CD4-positive, CD25-positive, alpha-beta regulatory T cell (primary cell): ENCODE measurements at places on chromosomes 11 and 22. TPM values are rescaled to one million over a fixed set of nuclear protein-coding genes. Genes with fewer than 3 reads are reported as not detected.

ALX4 gene
- not detected for total RNA-seq

CHRNA10 gene
- 1.4 TPM for total RNA-seq

FAM83F gene
- total RNA-seq = 3.2 TPM

CEND1 gene
- total RNA-seq = not detected

ZNF214 gene
- not detected for total RNA-seq

SLC29A2 gene
- total RNA-seq = 3.4 TPM

ISX gene
- total RNA-seq = not detected

PRR33 gene
- total RNA-seq = not detected

TRIM49B gene
- total RNA-seq = not detected

PLAAT5 gene
- total RNA-seq = 1.8 TPM

KRTAP5-10 gene
- not detected for total RNA-seq

SHISA8 gene
- total RNA-seq = 0.27 TPM

OR56A1 gene
- total RNA-seq = not detected

PIWIL4 gene
- 1.3 TPM for total RNA-seq

SLC5A12 gene
- not detected for total RNA-seq

DNA sequence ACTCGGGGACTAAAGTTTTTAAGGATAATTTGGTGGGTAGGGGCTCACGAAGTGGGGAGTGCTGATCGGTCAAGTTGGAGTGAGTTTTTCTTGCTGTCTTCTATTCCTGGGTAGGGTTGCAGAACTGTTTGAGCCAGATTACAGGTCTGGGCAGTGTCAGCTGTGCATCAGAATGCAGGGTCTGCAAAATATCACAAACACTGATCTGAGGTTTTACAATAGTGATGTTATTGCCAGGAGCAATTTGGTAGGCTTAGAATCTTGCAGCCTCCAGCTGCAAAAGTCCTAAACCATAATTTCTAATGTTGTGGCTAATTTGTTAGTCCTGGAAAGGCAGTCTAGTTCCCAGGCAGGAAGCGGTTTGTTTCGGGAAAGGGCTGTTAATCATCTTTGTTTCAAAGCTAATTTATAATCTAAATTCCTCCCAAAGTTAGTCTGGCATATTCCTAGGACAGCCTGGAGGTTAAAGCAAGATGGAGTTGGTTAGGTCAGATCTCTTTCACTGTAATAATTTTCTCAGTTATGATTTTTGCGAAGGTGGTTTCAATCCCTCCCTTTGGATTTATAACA is 39.7 kb upstream of the CALCA start:
- no peak for DNase-seq

- no peak for DNase-seq
Measured at GRCh38 chr11:65435981-65436411, 13.4 kb downstream of the NEAT1 start.

DNA sequence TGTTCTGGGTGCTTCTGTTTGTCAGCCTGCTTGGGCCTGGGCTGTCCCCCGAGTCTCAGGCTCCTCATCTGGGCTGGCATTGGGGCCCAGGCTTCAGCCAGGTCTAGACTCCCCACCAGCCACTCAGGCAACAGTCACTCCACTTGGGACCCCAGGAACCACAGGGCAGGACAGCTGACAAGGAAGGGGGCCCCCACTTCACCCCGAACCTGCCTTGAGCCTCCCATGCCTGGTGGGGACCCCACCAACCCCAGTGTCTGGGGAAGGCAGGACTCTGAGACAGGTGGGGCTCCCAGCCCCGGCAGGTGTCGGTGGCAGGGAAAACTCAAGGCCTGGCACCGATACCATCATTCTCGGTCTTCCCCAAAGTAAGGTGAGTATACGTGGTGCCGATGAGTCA is 11.7 kb upstream of the LTO1 start:
- DNase-seq = no peak

DNA sequence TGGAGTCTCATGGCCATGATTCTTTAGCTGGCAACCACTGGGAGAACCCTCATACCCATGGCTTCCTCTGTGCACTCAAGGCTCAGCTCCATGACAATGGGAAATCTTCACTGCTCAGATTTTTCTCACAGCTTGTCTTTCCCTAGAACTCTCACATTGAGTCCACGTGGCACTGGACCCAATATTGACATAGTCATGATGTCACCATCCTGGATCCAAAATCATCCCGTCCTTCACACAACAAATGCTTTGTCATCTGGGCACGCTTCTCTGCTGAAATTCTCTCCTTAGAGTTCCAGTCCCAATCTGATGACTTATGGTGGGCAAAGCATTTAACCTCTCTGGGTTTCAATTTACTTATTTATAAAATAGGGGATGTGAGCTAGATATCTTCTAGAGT is 37.7 kb upstream of the CD44 start:
- DNase-seq = no peak

- DNase-seq = no peak
Measured at GRCh38 chr22:17258788-17259148, 39.5 kb upstream of the ADA2 start.

DNA sequence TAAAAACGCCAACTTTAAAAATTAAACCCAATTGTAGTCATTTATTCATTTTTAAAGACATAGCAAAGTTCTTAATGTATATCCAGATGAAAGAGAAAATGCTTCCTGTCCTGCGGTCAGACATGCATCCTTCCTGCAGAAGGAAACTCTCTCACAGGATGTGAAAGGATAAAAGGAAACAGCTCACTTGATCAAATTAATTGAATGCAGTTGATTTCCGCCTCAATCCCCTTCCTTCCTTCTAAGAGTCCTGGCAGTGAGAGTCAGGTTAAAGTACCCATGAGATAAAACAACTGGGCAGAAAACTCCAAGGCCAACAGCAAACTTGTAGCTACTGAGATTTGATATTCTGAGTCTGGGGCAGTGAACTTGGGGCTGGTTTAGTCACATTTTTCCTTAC is 38.5 kb downstream of the CWC15 start:
- peak; percentile 30 for DNase-seq

- DNase-seq = peak; percentile 24
Measured at GRCh38 chr11:124867700-124868099, 2.5 kb downstream of the ROBO3 start.

DNA sequence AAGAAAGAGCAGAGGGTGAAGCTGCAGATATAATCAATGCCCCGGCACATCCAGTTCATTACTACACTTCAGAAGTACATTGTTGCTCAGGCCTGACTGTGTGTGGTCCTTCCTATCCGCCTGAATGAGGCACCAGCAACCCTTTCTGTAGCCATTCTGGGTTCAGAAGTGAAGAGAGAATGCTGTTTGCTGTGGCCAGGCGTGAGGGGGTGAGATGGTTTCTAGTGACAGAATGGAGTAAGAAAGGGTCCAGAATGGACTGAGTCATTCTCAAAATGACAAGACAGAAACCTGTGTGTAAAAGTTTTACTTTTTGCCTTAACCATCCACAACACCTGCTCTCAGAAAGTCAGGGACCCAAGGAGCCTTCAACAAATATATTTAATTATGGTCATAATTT is 334.8 kb downstream of the GUCY1A2 start:
- DNase-seq = no peak

GRCh38 chr22:30511911-30512310 is 6.4 kb upstream of the SEC14L4 start:
- DNase-seq = no peak

GRCh38 chr22:26168939-26169314 is 335 bp upstream of the SEZ6L start:
- DNase-seq = no peak

- DNase-seq = no peak
Measured at GRCh38 chr11:32044158-32044863, 46.6 kb upstream of the RCN1 start.

DNA sequence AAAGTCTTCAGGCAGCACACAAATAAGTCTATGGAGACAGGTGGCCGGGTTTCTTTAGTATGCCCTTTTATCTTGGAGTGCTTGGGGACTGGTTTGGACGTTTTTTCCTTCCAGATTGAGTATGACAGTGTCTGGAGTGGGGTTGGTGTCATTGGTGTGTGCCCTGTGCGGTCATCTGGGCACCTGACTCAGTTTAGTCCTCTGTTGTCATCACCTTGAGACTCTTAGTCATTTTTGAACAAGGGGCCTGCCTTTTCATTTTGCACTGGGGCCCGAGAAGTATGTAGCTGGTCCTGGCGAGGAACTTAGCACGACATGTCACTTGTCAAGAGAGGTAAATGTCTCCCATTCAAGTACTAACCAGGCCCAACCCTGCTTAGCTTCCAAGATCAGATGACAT is 27.2 kb upstream of the MYO18B start:
- no peak for DNase-seq

DNA sequence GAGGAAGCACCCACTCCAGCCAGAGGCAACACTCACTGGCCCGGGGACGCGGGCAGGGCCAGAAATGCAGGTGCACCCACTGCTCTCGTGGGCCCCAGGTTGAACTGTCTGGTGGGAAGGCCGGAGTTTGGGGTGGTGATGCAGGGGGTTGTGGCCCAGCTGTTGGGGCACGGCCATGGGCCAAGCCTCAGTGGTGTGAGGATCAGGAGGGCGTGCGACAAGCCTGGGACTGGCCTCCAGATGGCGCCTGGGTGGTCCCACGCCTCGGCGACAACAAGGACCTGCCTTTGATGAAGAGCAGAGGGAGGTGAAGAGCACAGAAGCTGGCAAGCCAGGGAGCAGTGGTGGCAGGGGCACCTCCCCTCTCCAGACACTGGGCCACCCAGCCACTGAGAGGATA is 240.8 kb downstream of the BRD1 start:
- DNase-seq = no peak

GRCh38 chr11:41486424-41486823 is 27.0 kb upstream of the LRRC4C start:
- no peak for DNase-seq

DNA sequence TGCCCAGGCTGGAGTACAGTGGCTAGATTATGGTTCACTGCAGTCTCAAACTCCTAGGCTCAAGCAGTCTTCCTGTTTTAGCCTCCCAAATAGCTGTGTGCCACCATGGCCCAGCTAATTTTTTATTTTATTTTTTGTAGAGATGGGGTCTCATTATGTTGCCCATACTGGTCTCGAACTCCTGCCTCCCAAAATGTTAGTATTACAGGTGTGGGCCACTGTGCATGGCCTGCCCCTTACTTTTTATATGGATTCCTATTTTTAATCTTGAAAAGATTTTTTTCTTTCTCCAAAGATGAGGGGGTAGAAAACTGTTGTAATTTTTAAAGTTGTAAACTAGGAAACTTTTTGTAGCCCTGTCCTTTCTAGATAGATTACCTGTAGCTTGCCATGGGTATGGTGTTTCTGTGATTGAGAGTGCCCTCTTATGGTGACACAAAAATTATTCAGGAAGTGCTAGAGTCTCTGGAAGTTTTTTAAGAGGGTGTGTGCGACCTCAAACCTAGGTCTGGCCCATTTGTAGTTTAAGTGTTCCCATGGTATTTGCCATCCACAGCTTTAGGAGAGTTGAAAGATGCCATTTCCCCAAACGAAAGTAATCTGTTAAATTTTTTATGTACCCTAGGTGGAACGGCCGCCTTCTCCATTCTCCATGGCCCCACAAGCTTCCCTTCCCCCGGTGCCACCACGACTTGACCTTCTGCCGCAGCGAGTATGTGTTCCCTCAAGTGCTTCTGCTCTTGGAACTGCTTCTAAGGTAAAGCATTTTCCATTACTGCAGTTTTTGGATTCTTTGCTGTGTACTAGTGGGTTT is 32.4 kb downstream of the MCAM start:
- DNase-seq = peak; percentile 66

DNA sequence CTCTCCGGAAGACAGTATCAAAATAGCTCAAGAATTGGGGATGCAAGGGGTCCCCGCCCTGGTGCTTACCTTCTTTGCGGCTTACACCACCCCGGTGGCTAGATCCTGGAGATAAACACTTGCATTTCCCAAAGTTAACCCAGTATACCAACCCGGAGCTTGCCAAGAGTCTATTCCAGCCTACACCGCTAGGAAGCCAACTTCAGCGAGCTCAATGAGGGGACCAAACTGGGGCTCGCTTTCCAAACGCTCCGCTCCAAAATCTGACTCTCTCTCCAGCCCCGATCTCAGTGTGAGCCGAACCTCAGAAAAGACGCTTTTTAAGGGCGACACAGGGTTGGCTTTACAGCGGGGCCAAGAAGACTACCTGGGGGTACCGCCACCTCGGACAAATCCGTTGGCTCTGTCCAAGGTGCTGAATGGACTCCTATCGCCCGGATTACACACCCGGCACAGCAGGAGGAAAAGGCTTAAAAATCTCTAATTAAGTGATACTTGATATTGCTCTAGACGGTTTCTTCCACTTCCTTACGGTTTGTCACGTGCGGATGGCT is 20.1 kb upstream of the BDNF start:
- no peak for DNase-seq

- DNase-seq = no peak
Measured at GRCh38 chr11:79208126-79208525, 232.7 kb downstream of the TENM4 start.

- no peak for DNase-seq
Measured at GRCh38 chr11:65109231-65110198, 2.2 kb upstream of the TM7SF2 start.

DNA sequence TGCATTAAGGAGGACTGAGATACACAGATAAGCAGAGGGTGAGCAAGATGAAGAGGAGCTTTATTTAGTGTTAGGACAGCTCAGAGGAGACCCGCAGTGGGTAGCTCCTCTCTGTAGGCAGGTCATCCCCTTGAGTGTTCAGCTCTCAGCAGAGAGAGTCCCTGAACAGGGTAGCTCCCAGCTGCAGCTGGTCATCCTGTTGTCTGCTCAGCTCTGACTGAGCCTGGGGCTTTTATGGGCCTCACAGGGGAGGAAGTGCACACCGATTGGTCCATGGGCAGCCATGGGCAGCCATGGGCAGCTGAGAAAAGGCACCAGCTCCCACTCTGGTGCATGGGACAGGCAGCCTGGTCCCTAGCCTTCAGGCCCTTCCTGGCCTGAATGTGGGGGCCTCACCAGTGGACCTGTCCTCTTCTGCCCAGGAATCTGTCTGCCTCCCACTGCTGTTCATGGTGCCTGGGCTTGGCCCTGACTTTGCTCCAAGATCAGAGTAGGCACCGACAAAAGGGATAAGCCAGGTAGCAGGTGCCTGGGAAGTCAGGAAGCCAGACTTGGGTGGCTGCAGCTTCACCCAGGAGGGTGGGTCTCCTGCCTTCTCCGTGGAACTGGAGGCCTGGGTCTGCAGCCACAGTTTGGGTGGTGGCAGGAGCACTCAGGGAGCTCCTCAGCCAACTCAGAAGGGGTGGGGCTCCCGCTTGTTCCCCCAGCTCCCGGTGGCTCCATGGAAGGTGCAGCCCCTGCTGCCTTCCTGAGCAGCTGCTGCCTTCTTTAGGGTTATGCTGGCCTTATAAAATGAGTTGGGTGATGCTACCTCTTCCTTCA is 54.7 kb downstream of the MYEOV start:
- no peak for DNase-seq

DNA sequence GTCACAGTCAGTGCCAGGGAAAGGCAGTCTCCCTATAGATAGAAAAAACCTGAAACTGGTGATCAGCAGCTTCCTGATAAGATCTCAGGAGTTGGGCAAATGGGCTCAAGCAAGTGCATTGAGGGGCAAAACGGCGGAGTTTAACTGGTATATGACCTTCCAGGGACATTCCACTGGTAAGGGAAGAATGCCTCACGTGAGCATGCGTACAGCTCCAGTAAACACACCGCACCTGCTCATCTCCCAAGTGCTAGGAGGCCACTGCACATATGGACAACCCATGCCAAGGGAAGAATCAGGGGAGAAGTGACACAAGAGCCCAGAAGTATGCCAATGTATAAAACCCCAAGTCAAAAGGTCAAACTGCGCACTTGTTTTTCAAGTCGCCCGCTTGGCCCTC is 11.6 kb downstream of the HEPHL1 start:
- DNase-seq = no peak

GRCh38 chr22:31631436-31631835 is 30.6 kb downstream of the PISD start:
- DNase-seq = no peak
